ENCODE measurements at places on chromosomes 2 and 18.
A peak's percentile ranks its signal among the peaks of the same experiment; 100 is the strongest.

- peak; percentile 35 for DNase-seq
- peak overlapping the region; percentile 97 for H3K27ac ChIP-seq
- H3K4me3 ChIP-seq, result peak overlapping the region; percentile 95
- peaks cover 37% of the 10 kb centered on the region for H3K36me3 ChIP-seq
- H3K27me3 ChIP-seq, result no peaks in the 10 kb centered on the region
Measured at GRCh38 chr2:200862532-200863000, 1.9 kb downstream of the CLK1 start.

GRCh38 chr2:195507447-195508138 is 149.4 kb upstream of the SLC39A10 start:
- no peak for DNase-seq
- H3K4me1 ChIP-seq, result peaks cover 12% of the 10 kb centered on the region
- no peak overlapping the region for H3K27ac ChIP-seq
- H3K27me3 ChIP-seq, result no peaks in the 10 kb centered on the region
- H3K36me3 ChIP-seq, result peaks cover 6% of the 10 kb centered on the region
- H3K4me3 ChIP-seq, result no peak overlapping the region

DNA sequence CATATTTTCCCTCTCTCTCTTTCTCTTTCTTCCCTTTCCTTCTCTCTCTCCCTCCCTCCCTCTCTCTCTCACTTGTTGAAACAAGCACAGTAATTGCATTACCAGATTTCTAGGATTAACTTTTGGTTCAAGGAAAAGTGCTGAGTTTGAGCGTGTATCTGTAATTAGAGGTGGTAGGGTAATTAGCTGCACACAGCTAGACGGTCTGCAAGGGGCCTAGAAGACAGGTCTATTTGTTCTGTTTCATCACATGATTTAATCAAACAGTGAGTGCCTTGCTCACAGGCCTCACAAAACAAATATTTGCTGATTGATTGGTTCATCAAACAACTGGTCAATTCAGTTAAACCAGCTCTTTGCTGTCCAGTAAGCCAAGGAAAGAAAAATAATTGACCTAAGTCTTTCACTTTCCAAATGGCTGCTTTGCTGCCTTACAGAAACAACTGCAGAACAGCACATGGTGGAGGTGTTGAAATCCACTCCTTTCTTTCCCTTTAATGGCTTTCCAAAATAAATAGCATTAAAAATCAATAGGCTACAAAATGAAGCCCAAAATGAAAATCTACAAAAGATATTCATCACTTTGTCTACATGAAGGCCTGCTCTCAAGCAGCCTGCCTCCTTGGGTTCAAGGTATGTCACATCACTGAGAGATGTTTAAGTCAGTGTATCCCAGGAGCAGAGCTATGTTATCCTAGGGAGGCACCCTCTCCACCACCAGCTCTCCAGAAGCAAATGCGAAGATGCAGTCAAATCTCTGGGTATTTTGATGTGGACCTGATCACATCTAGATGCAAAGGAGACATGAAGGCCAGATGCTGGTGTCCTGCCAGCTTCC is 264.4 kb upstream of the SIX2 start:
- H3K27me3 ChIP-seq, result peaks cover 6% of the 10 kb centered on the region
- H3K4me3 ChIP-seq, result no peak overlapping the region
- H3K27ac ChIP-seq, result no peak overlapping the region
- no peaks in the 10 kb centered on the region for H3K4me1 ChIP-seq
- no peaks in the 10 kb centered on the region for H3K36me3 ChIP-seq

DNA sequence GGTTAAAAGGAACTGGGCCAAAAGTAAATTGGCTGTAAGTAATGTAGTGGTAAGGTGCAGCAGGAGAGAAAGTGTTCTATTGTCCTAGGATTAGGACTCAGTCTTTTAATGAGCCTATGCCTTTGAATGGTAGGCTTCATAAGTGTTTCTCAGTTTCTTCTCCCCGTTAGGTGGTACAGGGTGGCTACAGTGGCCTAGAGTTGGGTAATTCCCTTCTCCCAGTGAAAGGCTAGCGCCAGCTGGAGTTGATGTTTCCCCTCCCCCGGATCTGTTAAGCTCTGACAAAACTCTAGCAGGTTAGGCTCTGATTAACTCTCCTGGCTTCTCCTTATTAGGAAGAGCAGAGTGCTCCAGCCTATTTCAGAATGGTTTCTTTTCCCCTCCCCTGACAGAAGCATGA is 127.7 kb downstream of the DNAH6 start:
- H3K36me3 ChIP-seq, result peaks cover 1% of the 10 kb centered on the region
- H3K4me1 ChIP-seq, result no peaks in the 10 kb centered on the region
- peaks cover 7% of the 10 kb centered on the region for H3K27me3 ChIP-seq
- H3K4me3 ChIP-seq, result no peak overlapping the region

Data from memory B cell (primary cell).